ENCODE measurements at places on chromosomes 11 and 22.

GRCh38 chr11:19389787-19390303 is 149.1 kb upstream of the E2F8 start:
- DNase-seq, result no peak

DNA sequence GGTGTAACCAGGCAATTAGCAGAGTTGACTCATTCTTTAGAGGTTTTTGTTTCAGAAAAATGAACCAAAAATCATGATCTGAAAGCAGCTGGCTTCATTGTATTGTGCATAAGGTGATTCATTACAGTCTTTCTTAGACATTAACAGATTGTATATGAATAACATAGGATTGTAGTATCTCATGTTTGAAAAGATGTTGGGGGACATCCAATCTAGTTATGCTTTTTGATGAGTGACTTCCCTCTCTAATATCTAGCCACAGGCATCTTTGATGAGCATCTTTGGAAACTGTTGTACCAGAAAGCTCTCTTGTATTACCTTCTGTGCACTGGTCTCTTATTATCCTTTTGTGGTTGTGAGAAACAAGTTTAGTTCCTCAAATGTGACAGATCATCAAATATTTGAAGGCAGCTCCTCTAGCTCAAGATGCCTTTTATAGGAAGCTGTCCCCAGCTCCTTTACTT is 8.3 kb downstream of the GRK3 start:
- no peak for DNase-seq

GRCh38 chr11:765025-765801 is 12.1 kb downstream of the GATD1 start:
- DNase-seq, result peak; percentile 35

DNA sequence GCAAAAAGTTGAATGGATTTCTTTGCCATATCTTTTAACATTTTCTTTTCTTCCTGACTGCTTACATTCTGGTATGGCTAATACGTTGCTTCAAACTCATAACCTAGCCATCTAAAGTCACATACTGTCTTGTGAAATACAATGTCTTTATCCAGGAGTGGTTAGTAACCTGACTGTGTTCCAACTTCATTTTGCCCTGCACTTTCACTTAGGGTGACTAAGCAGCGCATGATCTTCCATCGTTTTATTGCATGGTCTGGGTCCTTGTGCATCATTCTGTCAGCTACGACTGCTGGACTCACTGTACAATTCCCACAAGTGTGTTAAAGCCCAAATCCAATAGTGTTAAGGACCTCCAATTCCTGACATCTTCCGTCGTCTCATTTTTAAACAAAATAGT is 403.2 kb downstream of the NTM start:
- no peak for DNase-seq

All from T-helper 17 cell (primary cell).